HT-29 (cell line): ENCODE measurements at places on chromosomes 5 and 9. TPM values are rescaled to one million over a fixed set of nuclear protein-coding genes. Genes with fewer than 3 reads are reported as not detected.

- DNase-seq, result no peak
These were observed 28.6 kb upstream of the TRIM14 start for GRCh38 chr9:98147582-98147981.

DHFR gene
- 34.1 and 34.5 TPM in 2 replicates for total RNA-seq

DNA sequence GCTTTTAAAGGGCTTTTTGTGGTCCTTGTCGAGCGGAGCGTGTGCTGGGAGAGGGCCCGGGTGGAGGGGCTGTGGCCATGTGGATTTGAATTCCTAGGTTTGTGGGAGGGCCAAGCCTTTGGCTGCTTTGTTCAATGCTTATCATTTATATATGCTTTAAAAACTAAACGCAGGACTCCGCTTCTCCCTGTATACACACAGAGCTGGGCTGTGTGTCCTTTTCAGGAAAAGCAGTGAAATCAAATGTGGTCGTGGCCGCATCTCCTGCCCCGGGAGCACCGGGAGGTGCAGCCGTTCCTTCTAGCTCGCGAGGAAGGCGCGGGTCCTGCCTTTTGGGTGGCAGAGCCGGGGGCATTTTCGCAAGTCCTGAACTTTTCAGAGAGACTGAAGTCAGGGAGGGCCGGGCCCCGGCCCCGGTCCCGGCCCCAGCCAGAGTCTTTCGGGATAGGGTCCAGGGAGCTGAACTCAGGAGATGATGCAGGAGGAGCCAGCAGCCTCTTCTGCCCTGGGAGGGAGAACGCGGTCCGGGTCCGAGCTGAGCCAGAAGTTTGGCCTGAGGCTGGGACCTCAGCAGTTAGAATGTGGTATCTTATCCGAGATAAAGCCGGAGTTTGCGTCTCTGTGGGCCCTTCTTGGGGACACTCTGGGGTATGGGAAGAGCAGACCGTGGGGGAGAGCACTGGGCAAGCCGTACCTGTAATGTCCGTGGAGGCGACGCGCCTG, 158.8 kb downstream of the C9orf152 start:
- no peak for DNase-seq

TMED9 gene
- total RNA-seq, result 115 and 119 TPM in 2 replicates

- DNase-seq, result no peak
These were observed 129.5 kb upstream of the CPEB4 start for GRCh38 chr5:173758676-173759075.

GRCh38 chr9:116686135-116686534, 970 bp upstream of the TRIM32 start:
- DNase-seq, result no peak

- DNase-seq, result no peak
These were observed 1048.7 kb upstream of the WWC1 start for GRCh38 chr5:167242701-167243100.

DNA sequence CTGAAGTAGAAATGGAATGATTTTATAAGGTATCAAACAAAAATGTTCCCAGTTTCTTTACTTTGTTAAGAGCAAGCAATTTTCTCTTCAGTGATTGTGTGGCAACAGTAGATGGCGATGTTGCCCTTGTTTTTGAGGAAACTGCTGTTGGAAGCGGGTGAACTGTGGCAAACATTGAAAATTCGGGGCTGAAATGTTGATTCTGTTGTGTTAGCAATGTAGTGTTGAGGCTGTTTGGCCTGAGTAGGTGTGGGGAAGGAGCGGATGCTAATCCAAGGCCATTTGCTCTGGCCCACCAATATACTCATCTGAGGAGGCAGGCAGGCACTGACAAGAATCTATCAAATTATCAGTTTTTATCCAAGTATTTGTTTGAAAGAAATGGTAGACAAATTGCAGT, 129.8 kb downstream of the SLC12A2 start:
- DNase-seq, result peak; percentile 76

ZNF189 gene
- total RNA-seq, result 2.0 and 2.1 TPM in 2 replicates

PHF2 gene
- 13.3 and 14.2 TPM in 2 replicates for total RNA-seq

GRCh38 chr5:56183506-56183905, 49.6 kb downstream of the ANKRD55 start:
- DNase-seq, result no peak

PCDHAC2 gene
- total RNA-seq, result 0.03 and 0.10 TPM in 2 replicates

- no peak for DNase-seq
These were observed 17.9 kb downstream of the ERAP1 start for GRCh38 chr5:96789794-96790330.

DNA sequence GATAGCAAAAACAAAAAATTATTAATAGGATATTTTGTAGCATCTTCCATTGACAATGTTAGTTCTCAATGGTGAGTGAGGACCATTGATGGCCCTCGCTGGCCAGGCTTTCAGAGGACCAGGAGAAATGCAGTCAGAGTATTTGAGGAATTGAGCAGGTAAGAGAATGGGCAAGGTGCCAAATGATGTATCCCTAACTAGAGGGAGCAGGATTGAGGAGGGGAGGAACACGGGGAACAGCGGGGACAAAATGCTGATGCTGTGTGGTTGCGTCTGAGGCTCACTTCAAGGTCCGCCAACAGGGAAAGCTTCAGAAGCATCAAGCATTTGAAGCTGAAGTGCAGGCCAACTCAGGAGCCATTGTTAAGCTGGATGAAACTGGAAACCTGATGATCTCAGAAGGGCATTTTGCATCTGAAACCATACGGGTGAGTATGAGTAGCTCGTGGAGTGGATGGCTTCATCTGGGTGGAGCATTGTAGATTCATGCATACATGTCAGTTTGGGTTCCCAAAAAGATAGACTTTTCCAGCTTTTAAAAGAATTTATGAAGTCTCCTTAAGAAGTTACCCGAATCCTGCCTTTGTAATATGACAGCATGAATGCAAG, 16.2 kb downstream of the SPTAN1 start:
- DNase-seq, result no peak

PCDHGA10 gene
- total RNA-seq, result 2.8 and 4.3 TPM in 2 replicates

DNA sequence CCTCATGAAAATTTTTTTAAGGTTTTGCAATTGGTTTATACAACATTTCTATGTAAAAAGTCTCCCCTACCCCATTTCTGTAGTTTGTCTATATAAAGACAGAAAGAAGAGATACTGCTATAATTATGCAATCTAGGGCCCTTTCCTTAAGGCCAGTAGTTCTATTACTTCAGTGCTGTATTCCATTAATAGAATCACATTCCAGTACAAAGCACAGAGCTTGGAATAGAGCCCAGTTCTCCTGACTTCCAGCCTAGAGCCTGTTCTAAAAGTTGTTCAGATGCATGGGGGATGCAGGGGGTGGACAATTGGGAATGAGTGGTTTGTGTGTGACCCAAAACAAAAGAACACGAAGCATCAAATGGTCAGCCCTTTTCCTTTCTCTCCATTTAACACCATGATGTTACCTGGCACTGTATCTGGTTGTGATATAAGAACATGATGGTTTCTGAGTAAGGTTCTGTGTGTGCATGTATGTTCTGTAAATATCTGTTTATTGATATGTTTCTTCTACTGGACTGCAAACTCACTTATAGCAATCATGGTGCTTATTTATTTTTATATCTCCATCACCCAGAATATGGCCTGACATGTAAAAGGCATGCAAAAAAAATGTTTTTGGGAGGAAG, 8.2 kb upstream of the GRAMD2B start:
- DNase-seq, result no peak

ANKRD18B gene
- not detected in 2 replicates for total RNA-seq

DNA sequence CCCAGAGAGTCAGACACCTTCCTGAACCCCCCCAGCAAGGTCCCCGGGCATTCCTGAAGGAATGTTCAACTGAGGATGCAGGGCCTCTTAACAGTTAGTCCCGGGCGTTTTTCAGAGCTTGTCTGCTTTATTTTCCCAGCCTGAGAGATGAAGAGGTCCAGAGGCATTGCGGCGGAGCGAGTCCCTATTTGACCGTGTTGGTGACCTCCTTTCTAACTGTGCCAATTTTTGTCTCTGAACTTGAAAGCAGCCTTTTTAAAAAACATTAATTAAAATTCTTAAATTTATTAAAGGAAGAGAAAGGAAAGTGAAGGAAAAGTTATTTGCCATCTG, 433 bp upstream of the PTAR1 start:
- DNase-seq, result no peak

DNA sequence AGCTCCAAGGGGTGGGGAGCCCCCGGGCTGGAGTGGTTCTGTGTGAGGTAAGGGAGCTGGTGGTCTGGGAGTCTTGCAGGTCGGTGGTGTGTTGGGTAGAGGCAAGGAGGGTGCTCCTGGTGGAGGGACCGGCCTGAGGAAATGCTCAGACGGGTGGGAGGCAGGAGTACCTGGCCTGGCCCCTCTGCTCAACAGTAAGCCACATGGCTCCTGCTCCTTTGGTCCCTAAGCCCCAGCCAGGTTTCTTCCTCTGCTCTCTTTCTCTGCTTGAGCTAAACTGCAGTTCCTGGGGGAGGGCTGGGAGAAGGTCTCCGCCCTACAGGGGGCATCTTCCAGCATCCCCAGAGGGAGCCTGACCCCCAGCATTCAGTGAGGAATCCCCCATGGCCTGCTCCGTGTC, 17.2 kb downstream of the TSPAN17 start:
- no peak for DNase-seq

DNA sequence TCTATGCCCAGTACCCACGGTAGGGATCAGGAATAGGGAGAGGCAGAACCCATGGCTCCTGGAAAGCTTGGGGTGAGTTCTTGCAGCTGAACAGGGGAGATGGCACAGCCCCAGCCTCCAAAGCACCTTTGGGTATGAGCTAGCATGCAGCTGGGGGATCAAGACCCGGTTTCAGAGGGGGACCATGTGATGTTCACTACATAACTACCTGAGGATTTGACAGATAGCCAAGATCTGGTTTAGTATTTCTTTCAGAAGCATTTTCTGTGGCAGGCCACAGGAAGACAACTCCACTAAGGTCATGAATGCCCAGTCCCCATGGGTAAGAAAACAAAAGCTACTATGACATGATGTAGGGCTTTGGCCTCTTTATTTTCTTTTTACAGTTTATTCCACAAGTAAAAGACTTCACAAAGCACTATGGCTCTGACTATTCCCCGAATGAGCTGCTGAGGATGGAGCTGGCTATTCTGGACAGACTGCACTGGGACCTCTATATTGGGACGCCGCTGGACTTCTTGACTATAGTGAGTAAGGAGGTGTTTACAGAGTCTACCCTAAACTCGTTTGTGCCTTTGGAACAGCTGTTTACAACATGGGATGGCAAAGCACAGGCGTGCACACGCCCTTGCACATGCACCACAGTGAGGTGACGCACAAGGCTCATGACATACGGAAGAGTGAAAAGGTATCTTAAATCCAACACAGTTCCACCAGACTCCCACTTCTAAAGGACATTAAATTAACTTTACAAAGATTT, 3.4 kb downstream of the CCNI2 start:
- DNase-seq, result no peak

DNA sequence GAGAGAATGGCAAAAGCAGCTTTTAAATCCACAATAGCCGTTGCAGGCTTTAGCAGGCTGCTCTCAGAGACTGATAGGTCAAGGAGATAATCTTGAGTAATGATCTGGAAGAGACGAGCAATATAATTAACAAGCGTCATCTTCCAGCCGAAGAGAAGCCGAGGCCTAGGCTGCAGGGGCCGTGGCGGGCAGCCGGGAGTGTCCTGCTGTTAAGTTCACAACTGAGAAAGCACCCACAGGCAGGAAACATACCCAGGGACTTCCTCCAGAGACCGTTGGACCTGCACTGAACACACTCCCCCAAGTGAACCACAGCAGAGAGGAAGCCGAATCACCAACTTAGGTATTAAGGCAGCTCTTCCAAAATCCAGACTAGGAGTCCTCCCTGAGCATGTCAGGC, 182.3 kb downstream of the IRX2 start:
- DNase-seq, result no peak
